ENCODE measurements at places on chromosomes 13 and 19.

- peak; percentile 55 for DNase-seq
These were observed 297.3 kb downstream of the ZNF536 start for GRCh38 chr19:30669329-30670010.

DNA sequence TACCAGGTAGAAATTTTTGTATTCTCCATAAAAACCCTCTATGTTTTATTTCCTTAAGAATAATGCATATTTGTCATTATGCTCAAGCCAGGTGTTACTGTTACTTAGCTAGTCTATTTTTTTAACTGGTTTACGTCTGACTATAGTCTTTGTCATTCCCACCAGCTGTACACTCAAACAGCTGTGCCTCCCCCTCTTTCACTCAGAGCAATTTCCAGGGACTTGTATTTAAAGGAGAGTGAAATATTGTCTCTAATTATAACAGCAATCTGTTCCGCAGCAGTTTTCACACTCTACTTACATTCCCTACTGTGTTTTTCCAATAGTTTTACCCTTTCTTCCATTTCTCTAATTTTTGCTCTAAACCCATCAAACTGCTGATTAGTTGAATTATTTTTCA, 813.6 kb upstream of the MIR17HG start:
- no peak for DNase-seq

DNA sequence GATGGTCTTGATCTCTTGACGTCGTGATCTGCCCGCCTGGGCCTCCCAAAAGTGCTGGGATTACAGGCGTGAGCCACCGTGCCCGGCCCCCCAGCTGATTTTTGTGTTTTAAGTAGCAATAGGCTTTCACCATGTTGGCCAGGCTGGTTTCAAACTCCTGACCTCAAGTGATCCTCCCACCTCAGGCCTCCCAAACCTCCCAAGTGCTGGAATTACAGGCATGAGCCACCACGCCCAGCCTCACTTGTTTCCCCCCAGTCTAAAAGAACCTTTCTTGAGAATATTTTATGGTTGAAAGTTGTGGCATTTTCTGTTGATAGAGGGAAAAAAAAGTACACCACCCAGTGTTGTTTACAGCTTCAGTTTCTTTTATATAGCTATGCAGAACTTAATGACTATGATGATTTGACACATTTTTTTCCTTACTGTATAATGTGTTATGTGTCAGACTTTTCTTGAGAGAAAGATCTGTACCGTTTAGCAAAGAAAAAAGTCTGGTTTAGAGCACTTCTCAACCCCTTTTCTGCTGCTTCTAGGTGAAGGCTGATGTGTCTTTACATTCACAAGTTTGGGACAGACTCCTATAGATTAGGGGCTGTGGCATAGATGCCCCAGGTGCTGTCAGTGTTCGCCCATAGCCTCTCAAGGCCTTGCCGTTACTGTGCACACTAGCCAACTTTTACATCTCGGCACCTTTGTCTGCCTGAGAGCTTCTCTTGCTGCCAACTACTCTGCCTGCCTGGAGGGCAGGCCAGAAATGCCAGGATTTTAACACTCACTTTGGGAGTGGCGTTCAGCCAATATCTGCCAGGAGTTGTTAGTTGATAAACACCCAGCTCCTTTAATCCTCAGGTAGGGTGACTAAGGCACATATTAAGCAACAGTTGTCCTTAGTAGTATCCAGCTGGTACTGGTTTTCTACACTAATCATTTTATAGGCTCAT, 33.0 kb downstream of the KCTD4 start:
- peak; percentile 87 for DNase-seq

GRCh38 chr19:36160821-36161596, 8.8 kb upstream of the COX7A1 start:
- no peak for DNase-seq

- no peak for DNase-seq
These were observed 38.7 kb upstream of the ZNF254 start for GRCh38 chr19:24048261-24048660.

GRCh38 chr13:93118081-93118615, 108.5 kb upstream of the GPC6 start:
- DNase-seq = no peak

DNA sequence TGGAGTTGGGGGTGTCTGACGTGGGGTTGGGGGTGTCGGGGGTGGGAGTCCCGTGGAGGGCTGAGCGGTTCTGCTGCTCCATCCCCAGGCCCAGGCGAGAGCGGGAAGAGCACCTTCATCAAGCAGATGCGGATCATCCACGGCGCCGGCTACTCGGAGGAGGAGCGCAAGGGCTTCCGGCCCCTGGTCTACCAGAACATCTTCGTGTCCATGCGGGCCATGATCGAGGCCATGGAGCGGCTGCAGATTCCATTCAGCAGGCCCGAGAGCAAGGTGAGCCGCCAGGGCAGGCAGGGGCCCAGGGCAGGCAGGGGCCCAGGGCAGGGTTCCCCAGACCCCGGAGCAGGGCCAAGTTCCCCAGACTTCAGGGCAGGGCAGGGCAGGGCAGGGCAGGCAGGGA, 12.7 kb downstream of the GNA15 start:
- no peak for DNase-seq

DNA sequence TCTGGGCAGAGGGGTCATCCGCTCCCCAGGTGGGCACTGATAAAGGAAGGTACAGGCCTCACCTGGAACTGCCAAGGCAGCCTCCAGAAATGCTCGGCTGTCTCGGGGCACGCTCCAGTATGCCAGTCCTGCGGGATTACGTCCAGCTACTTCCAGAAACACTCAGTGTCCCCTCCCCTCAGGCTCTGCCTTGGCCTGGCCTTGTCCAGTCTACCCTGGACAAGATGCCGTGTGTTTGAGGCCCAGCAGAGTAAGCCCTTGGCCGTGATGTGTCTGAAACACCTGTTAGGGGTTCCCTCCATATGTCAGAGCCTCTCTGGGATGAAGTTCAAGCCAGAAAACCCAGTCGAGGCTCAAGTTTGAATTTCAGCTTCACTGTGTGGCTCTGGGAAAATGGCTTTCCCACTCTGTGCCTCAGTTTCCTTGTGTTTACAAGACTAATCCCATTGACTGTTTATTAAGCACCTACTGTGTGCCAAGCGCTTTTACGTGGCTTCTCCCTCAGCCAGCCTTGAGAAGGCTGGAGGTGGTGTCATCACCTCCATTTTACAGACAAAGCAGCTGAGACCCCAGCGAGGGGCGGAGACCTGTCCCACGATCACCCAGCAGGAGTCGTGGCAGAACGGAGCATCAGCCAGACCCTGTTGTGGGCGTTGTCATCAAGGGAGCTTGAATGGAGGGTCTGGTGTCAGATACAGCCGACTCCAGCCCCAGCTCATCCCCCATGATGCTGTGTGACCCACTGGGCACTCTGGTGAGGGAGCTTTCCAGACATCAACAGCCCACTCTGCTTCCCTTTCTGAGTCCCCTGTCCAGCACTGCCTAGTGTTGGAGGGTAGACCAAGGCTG, 2.0 kb upstream of the PIK3R2 start:
- no peak for DNase-seq

DNA sequence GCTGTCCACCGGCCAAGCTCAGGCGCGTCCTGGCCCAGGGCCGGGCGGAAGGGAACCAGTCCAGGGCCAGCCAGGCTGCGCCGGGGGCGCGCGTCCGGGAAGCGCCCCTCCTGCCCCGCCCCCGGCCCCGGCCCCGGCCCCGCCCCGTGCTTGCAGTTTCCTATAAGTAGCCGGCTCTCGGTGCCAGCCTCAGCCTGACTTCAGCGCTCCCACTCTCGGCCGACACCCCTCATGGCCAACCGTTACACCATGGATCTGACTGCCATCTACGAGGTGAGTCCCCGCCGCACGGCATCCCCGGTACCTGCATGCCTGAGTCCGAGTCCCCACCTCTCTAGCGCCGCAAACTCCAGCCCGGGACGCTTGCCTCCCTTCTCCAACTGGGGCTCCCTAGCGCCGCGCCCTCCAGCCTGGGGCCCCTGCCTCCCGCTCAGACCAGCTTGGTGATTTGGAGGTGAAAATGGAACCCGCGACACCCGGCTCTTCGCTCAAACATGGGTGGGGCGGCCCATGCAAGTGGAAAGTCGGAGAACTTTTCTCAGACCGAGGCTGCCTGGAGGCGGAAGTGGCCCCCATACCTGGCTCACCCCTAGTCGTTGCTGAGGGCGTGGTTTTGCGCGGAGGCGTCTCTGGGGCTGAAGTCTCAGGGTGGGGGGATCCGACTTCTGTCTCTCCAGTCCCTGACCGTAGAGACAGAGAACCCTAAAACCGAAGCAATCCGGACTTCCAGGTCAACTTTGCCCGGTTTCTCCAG, at the start of gene ZFP36:
ZFP36 (plus strand) TSS at position 192 of the 754 bp plus-strand sequence; CDS start at position 250, 58 bp downstream.
- peak; percentile 90 for DNase-seq

- no peak for DNase-seq
These were observed 134.2 kb downstream of the MIPEP start for GRCh38 chr13:23754997-23755396.

- DNase-seq = peak; percentile 50
These were observed 665 bp upstream of the ATG4D start for GRCh38 chr19:10543059-10543419.

GRCh38 chr19:4830768-4831265, 695 bp downstream of the TICAM1 start:
- DNase-seq = no peak

- DNase-seq = no peak
These were observed 27.3 kb downstream of the TMEM255B start for GRCh38 chr13:113786262-113786841.

GRCh38 chr13:111584101-111584672, 263.7 kb downstream of the TEX29 start:
- DNase-seq = no peak

DNA sequence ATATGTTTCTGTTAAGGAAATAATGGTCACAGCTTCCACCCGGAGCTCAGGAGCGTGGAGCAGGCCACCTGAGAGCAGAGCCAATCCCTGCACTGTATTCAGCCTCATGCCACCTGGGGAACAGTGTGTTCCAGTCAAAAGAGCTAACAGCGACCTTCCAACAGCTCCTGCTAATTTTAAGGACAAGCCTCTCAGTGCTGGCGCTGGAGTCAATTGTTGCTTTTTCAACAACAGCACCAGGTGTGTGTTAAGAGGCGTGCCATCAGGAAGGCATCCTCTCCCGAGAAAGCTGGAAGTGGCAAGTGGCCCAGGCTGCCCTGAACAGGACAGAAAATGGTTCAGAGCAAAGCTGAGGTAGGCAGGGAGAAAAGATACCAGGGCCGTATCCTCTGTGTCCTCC, 102.0 kb downstream of the CACNA1A start:
- DNase-seq = no peak

DNA sequence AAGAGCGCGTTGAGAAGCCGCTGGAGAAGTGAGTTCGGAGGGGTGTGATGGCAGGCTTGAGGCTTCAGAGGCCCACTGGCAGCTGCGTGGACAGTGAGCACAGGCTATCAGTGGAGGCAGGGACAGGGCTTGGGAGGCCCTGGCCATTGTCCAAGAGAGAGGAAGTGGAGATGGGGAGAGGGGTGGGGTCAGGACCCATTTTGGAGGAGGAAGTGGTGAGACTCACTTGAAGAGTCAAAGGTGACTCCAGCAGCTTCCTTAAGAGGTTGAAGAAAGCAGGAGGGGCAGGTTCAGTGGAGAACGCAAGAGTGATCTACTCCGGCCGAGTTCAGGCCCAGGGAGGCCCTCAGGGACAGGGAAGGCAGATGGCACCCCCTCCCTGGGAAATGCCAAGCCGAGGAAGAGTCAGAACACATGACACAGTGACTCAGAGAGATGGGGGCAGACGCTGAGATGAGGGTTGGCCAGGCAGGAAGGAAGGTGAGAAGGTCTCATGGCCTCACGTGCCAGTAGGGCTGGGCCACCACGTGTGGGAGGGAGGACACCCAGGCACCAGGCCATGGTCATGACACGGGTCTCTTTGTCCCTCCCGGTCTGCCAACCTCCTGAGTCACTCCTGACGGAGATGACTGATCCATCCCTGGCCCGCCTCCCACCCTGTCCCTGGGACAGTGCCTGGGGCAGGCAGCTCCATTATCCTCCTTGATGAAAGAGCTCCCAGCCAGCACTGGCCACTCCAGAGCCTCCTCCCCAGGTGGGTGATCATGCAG, 10.1 kb upstream of the CD22 start:
- no peak for DNase-seq

DNA sequence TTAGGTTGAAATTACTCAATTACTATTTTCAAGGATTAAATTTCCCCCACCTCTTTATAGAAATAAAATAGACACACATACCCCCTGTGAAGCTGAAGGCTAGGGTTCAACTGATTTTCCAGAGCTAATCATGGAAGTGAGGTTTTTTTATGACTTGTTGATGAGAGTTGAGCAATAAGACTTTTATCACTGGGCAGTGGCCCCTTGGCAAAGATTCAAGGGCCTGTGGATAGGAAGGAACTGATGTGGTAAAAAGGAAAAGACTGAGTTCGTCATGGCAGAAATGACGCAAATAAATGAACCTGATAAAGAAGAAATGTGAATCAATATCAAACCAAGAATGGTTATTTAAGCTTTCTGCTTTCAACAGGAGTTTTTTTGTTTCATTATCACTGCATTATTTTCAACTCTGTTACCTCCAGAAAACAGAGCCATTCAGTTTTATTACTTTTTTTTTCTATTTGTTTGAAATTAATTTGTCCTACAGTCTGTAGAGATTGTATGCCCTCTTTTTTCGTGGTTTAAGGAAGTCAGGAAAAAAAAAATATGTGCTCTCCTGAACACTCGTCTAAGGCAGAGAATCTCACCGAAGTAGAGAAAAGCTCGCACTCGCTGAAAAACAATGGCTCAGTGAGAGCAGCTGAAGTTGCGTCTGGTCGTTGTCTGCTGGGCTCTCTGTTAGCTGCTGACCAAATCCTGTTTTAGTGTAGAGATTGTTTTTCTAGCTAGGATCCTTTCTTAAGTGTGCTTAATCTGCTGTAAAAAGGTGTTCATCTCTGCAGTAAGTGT, 38.9 kb downstream of the STOML3 start:
- DNase-seq = peak; percentile 4

DNA sequence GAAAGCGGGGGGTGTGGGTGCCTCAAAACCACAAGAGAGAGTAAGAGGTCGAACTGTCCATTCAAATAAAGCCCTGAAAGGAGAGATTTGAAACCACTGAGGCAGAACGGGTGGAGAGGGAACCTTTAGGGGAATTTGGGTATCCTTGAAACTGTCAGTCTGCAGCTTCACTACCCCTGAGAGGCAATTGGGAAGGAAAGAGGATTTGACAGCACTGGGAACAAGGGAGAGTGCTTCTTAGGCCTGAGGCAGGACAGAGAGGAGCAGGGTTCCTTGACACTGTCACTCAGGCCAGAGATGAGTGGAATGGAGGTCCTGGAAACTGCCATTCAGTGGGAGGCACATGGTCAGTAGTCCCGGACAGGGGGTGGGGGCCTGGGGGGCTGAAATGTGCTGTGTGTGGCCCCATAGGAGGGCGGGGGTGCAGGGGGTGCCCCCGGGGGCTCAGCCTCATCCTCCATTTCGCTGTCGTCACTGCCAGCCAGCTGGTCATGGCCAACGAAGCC, 5.0 kb downstream of the GFY start:
- DNase-seq = no peak

GRCh38 chr13:110874508-110874960, 40.3 kb downstream of the ANKRD10 start:
- peak; percentile 84 for DNase-seq

DNA sequence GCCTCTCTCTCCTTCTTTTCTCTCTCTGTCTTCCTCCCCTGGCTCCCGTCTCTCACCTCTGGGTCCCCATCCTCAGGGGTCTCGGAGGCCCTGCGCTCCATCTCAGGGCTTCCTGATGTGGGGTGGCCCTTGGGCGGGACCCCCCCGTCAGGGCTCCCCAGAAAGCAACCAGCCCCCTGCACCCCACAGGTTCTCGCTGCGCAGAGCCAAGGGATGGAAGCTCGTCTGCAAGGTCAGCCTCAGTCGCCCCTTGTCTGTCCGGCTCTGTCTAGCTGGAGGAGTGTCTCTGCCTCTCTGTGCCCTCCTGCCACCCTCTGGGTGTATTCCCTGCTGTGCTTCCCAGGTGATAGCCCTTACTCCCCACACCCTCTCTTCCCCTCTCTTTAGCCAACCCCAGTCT, at the start of gene SBK3:
SBK3 (minus strand) TSS at position 101 of the 400 bp plus-strand sequence; CDS start at position 101, 0 bp downstream.
- DNase-seq = no peak

Measured in hematopoietic multipotent progenitor cell treated with erythropoietin and hydrocortisone succinate and interleukin-3 and kit ligand, for 6 days (in vitro differentiated cells).